ENCODE measurements at places on chromosomes 12 and 14. TPM values are rescaled to one million over a fixed set of nuclear protein-coding genes. Genes with fewer than 3 reads are reported as not detected.

NAA25 gene
- total RNA-seq = 32.1 TPM

DLST gene
- total RNA-seq = 119 TPM

ANKS1B gene
- total RNA-seq = 0.96 TPM

FERMT2 gene
- 0.41 TPM for total RNA-seq

RNASE7 gene
- total RNA-seq = not detected

- H3K27me3 ChIP-seq = no peaks in the 10 kb centered on the region
- H3K27ac ChIP-seq = peak overlapping the region; percentile 94
- peaks cover 25% of the 10 kb centered on the region for H3K36me3 ChIP-seq
- peaks cover 54% of the 10 kb centered on the region for H3K4me1 ChIP-seq
Observed at GRCh38 chr12:101829639-101830366, 956 bp downstream of the GNPTAB start.

- no peak overlapping the region for H3K27ac ChIP-seq
- no peaks in the 10 kb centered on the region for H3K36me3 ChIP-seq
- no peak for DNase-seq
- H3K4me1 ChIP-seq = no peaks in the 10 kb centered on the region
Observed at GRCh38 chr14:58060077-58060476, 91.9 kb downstream of the ARMH4 start.

GRCh38 chr12:107775093-107775721, 703 bp downstream of the ASCL4 start:
- peaks cover 11% of the 10 kb centered on the region for H3K4me1 ChIP-seq
- H3K36me3 ChIP-seq = no peaks in the 10 kb centered on the region
- H3K27me3 ChIP-seq = peaks cover 75% of the 10 kb centered on the region
- H3K27ac ChIP-seq = peak overlapping the region; percentile 15

DNA sequence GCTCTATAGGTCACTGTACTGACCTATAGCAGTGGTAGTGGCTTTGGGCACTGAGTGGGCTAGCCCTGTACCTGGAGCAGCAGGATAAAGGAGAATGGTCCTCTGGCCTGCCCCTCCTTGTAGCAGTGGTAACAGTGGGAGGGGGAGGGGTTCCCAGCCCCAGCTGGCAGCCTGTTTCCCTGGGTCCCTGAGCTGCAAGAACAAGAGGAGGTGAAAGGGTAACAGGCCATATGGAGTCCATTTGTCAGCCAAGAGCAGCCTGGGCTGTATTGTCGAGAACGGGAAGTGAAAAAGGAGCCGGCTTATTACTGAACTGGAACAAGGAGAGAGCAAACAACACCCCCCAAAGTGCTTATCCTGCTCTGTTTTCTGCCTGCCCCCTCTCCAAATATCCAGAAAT, 73.8 kb upstream of the SRSF5 start:
- peaks cover 29% of the 10 kb centered on the region for H3K36me3 ChIP-seq
- peaks cover 74% of the 10 kb centered on the region for H3K4me1 ChIP-seq
- no peaks in the 10 kb centered on the region for H3K27me3 ChIP-seq
- no peak for DNase-seq
- H3K27ac ChIP-seq = no peak overlapping the region

- H3K27me3 ChIP-seq = peaks cover 16% of the 10 kb centered on the region
- peak; percentile 73 for DNase-seq
- peak overlapping the region; percentile 63 for H3K27ac ChIP-seq
- peak overlapping the region; percentile 74 for H3K4me3 ChIP-seq
Observed at GRCh38 chr12:57845478-57846284, 848 bp downstream of the CTDSP2 start.

GRCh38 chr12:22014041-22014782, 31.8 kb upstream of the CMAS start:
- DNase-seq = no peak
- H3K27me3 ChIP-seq = no peaks in the 10 kb centered on the region
- H3K4me3 ChIP-seq = no peak overlapping the region

DNA sequence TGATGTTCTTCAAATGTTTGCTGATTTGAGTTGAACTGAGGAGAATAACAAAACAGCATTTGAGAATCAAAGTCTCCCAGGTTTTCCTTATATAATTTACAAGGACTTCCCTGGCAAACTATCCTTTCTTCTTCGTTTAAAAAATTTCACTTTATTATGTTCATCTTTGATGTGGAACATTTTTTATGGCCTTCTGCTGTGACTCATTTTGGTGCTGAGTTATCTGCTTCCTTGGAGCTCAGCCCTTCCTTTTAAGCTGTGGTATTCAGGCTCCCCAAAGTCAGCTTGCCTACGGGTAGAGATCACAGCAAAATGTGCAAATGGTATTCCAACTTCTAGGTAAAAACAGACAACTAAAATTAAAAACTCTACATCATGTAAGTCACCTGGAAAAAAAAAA, 1.4 kb upstream of the ANO4 start:
- H3K4me3 ChIP-seq = no peak overlapping the region
- H3K27me3 ChIP-seq = peaks cover 10% of the 10 kb centered on the region
- H3K27ac ChIP-seq = no peak overlapping the region
- no peak for DNase-seq
- H3K36me3 ChIP-seq = no peaks in the 10 kb centered on the region

DNA sequence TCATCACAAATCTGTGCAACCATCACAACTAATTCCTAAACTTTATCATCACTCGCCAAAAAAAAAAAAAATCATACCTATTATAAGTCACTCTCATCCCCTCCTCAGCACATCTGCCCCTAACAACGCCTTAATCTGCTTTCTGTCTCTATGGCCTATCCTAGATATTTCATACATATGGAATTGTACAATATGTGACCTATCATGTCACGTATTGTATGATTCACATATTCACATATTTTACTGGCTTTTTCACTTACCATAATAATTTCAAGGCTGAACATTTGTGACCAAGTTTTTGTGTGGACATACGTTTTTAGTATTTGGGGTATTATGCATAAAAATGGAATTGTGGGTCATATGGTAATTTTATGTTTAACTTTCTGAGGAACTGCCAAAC, 400.7 kb downstream of the DAD1 start:
- H3K36me3 ChIP-seq = no peaks in the 10 kb centered on the region
- no peak for DNase-seq
- H3K27me3 ChIP-seq = no peaks in the 10 kb centered on the region
- no peak overlapping the region for H3K4me3 ChIP-seq

DNA sequence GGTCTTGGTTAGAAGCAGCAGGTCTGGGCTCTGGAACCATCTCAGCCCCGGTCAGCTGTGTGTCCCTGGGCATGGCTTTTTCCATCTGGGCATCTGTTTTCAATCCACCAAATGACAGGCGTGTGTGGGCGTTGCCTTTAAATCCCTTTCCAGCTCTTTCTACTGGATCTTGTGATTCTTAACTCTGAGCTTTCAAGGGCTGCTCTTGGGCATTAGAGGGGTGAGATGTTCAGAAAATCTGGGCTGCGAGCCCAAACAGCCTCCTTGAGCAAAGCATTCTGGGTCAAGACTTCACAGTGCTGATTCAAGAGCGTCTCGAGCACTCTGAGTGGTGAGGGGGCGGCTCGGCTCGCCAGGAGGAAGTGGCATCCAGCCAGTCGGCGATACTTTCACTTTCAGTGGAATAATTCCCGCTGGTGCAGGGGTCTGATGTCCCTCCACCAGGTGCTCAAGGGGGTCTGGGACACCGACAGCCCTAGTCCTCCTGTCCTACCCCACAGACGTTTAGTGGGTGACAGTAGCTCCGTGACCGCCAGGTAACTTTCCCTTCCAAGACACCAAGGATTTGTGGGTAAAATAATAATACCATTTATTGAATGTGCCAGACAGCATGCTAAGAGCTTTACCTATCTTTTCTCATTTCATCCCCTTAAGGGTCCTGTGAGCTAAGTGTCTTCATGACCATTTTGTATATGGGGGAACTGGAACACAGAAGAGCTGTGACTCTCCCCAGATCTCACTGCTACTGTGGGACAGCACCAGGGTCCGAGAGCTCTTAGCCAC, 114.0 kb downstream of the PLXNC1 start:
- peaks cover 25% of the 10 kb centered on the region for H3K4me1 ChIP-seq
- peaks cover 26% of the 10 kb centered on the region for H3K36me3 ChIP-seq
- H3K27ac ChIP-seq = peak overlapping the region; percentile 84
- peak overlapping the region; percentile 84 for H3K4me3 ChIP-seq

- DNase-seq = no peak
- H3K27ac ChIP-seq = no peak overlapping the region
- peaks cover 19% of the 10 kb centered on the region for H3K4me1 ChIP-seq
- no peak overlapping the region for H3K4me3 ChIP-seq
Observed at GRCh38 chr12:50529345-50529744, 24.6 kb downstream of the DIP2B start.

DNA sequence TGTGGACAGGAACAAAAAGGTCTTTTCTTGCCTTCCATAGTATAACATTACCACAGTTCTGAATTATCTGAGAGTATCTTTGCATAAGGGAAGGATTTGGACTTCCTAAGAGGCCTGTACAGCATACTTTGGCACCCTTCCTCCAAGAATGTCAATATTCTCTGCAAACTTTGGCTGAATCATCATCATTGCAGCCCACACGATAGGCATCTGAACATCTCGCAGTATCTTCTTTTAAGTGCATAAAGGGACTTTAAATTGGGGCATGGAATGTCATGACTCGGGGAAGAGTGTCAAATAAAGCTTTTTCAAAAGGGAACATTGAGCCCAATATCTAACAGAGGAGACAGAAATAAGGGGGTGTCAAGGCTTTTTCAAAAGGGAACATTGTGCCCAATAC, 646.2 kb upstream of the STXBP6 start:
- H3K27me3 ChIP-seq = no peaks in the 10 kb centered on the region
- DNase-seq = no peak
- no peaks in the 10 kb centered on the region for H3K36me3 ChIP-seq
- H3K4me3 ChIP-seq = no peak overlapping the region
- H3K27ac ChIP-seq = no peak overlapping the region

GRCh38 chr12:92065639-92066038, 80.0 kb downstream of the BTG1 start:
- peaks cover 4% of the 10 kb centered on the region for H3K36me3 ChIP-seq
- no peaks in the 10 kb centered on the region for H3K27me3 ChIP-seq
- H3K4me1 ChIP-seq = peaks cover 9% of the 10 kb centered on the region
- no peak overlapping the region for H3K27ac ChIP-seq
- DNase-seq = no peak

GRCh38 chr14:86153480-86153879, 623.5 kb downstream of the FLRT2 start:
- no peak overlapping the region for H3K4me3 ChIP-seq
- no peaks in the 10 kb centered on the region for H3K27me3 ChIP-seq
- no peak for DNase-seq
- no peaks in the 10 kb centered on the region for H3K36me3 ChIP-seq
- no peaks in the 10 kb centered on the region for H3K4me1 ChIP-seq

GRCh38 chr12:107571492-107571891, 114.1 kb upstream of the PWP1 start:
- H3K36me3 ChIP-seq = no peaks in the 10 kb centered on the region
- H3K27me3 ChIP-seq = no peaks in the 10 kb centered on the region
- H3K27ac ChIP-seq = no peak overlapping the region
- no peak for DNase-seq
- no peak overlapping the region for H3K4me3 ChIP-seq

DNA sequence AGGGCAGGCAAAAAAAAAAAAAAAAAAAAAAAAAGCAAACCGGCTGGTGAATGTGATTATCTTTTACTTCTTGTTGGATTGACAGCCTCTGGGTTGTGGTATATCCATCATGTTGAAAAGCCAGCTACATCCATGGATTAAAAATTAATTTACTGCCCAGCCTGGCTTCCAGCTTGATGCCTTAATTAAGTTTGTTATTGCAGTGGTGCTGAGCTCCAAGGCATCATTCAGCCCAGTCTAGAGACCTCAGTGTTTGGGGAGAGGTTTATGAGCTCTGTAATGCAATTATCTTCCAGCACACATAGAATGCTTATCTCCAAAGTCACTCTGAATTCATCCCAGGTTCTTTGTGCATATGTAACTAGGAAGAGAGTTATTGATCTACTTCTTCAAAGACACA, 114.8 kb downstream of the RIMBP2 start:
- H3K4me3 ChIP-seq = no peak overlapping the region
- no peak for DNase-seq
- no peaks in the 10 kb centered on the region for H3K27me3 ChIP-seq
- no peak overlapping the region for H3K27ac ChIP-seq
- H3K36me3 ChIP-seq = no peaks in the 10 kb centered on the region

GRCh38 chr12:70683976-70684375, 46.7 kb upstream of the PTPRB start:
- H3K27me3 ChIP-seq = peaks cover 4% of the 10 kb centered on the region
- no peak overlapping the region for H3K4me3 ChIP-seq
- no peak overlapping the region for H3K27ac ChIP-seq
- no peak for DNase-seq
- H3K36me3 ChIP-seq = no peaks in the 10 kb centered on the region

DNA sequence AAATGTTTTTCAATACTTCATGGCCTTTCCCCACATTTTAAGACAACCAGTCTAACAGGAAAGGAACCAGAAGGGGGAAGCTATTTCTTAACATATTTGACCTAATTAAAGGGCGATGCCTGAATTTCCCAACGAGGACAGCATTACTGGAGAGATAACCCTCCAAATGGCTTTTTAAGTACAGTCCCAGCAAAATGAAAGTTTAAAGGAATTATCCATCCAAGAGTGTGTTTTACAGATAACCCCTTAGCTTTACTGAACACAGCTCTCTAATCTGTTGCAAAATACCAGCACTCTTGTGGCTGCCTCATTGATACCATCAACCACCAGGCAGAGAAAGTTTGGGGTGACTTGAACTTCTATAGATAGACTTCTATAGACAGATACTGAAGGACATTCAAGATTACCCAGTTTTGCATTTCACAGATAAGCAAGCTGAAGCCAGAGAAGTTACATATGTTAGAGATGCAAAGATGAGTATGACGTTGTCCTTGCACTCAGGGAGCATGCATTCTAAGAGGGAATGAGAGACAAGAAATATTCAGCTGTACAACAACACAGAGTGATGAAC, 41.3 kb upstream of the DUSP6 start:
- no peak for DNase-seq
- H3K27me3 ChIP-seq = no peaks in the 10 kb centered on the region
- H3K4me1 ChIP-seq = peaks cover 50% of the 10 kb centered on the region
- H3K27ac ChIP-seq = no peak overlapping the region
- no peak overlapping the region for H3K4me3 ChIP-seq

- peak overlapping the region; percentile 88 for H3K27ac ChIP-seq
- peak; percentile 68 for DNase-seq
- peaks cover 76% of the 10 kb centered on the region for H3K4me1 ChIP-seq
- no peaks in the 10 kb centered on the region for H3K27me3 ChIP-seq
- H3K4me3 ChIP-seq = peak overlapping the region; percentile 25
Observed at GRCh38 chr12:4293299-4293965, 19.9 kb downstream of the CCND2 start.

DNA sequence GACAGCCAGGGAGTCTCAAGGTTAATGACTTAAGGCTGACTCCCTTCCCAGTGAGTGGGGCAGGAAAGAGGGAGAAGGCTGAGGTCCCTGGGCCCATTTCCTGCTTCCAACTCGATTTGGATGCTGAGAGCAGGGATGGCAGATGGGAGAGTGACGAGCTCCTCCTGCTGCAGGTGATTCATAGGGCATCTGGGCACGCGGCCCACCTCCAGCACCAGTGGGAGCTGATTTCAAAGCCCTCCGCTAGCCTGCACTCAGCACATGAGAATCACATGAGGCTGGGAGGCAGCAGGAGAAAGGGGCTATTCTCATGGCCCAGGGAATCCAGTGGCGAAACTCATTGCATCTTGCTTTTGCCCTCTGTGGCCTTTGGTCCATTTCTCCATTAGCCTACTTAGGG, 90.8 kb downstream of the SSPN start:
- peaks cover 2% of the 10 kb centered on the region for H3K4me1 ChIP-seq
- DNase-seq = no peak
- H3K36me3 ChIP-seq = no peaks in the 10 kb centered on the region
